ENCODE measurements at places on chromosomes 3 and 15.

DNA sequence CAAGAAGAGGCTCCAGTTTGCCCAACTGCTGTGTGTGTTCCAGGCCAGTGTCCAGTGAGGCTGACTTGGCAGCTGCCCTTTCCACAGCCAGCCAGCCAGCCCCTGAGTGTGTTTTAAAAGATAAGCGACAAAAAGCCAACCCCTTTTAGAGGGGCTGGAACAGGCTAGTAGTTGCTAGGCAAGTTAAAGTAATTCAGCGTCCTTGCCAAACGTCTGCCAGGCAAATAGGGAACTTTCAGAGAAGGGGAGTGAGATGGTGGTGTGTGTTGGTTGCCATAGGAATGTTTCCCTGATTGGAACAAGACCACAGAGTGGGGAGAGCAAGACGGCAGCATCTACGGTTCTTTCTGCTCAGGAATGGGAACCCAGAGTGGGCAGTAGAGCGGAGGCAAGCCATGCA is 86.3 kb downstream of the TMEM108 start:
- DNase-seq = peak; percentile 54

DNA sequence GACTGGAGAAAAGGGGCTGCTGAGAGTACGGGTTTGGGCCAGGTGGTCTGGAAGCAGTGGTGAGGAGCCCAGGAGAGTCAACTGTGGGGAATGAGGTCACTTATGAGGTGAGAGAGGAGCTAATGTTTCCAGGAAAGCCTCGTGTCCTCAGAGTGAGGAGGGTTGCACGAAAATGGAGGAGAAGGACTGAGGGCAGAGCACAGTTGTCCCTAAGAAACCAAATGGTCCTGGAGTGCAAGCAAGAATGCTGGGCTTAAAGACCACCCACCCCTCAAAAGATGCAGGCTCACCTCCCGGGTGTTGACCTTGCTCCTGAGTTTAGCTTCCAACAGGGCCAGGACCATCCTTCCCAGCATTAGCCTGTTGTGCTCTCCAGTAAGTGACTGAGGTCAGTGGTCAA is 133.2 kb downstream of the PDE8A start:
- DNase-seq = no peak

DNA sequence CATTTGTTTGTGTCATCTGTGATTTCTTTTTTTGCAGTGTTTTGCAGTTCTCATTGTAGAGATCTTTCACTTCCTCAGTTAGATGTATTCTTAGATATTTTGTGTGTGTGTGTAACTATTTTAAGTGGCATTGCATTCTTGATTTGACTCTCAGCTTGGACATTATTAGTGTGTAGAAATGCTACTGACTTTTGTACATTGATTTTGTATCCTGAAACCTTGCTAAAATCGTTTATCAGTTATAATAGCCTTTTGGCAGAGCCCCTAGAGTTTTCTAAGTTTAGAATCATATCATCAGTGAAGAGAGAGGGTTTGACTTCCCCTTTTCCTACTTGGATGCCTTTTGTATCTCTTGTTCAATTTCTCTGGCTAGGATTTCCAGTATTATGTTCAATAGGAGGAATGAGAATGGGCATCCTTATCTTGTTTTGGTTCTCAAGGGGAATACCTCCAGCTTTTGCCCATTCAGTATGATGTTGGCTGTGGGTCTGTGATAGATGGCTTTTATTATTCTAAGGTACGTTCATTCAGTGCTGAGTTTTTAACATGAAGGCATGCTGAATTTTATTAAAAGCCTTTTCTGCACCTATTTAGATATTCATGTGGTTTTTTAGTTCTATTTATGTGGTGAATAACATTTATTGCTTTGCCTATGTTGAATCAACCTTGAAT is 211.7 kb downstream of the MBNL1 start:
- DNase-seq = no peak

DNA sequence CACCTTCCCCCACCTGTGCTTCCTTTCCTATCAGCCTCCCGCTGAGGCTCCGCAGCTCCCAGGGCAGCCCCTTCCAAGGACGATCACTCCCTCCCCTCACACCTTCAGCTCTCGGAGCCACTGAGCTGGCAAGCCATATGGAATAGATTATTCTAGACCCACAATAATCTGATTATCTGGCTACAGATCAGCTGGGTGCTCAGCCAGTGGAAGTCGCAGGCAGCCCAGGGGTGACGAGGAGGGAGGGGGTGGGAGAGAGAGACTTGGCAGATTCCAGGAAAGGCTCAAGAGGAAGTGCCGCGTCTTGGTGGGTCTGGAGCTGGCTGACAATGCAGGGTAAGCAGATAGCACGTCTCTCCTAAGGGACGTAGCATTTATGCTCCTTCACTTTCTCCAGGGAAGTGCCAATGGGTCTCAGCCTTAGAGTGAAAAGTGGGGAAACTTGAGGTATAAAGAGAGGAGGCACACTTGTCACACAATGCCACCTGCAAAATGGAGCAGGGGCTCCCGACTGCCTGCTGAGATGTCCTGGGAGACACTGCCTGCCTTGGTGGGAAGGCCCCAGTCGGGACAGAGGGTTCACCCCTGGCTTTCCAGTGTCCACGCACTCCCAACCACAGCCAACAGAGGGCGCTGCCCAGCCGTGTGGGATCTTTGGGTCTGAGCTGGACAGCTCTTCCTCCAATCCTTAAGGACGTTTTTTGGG is 9.4 kb upstream of the MESP1 start:
- peak; percentile 75 for DNase-seq

GRCh38 chr3:41716471-41716870 is 245.4 kb downstream of the ULK4 start:
- DNase-seq = no peak

DNA sequence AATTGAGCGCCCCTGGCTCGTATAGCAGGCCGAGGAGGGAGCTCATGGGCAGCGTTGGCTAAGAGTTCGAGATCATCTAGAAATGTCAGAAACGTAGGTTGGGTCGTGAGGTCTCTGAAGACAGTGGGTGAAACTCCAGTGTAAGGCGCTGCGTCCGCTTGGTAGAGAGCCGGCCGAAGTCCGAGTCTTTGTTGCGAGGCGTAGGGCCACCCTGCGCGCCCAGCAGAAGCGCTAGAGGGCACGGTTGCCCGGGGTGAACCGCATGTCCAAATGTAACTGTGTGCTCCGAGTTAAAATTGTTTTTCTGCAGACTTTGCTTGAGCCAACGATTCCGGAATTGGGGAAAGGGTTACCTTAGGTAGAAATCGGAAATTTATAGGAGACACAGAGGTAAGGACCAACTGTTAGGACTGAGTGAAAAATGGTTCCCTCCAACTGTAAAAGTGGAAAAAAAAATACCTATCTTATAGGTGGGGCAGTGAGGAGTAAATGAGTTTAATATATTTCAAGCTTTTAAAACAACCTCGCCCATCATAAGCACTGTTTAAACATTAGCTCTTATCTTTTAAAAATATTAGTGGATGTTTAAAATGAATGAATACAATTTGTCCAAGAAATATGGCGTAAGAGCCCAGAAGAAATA is 993 bp upstream of the SIAH2 start:
- DNase-seq = peak; percentile 74

DNA sequence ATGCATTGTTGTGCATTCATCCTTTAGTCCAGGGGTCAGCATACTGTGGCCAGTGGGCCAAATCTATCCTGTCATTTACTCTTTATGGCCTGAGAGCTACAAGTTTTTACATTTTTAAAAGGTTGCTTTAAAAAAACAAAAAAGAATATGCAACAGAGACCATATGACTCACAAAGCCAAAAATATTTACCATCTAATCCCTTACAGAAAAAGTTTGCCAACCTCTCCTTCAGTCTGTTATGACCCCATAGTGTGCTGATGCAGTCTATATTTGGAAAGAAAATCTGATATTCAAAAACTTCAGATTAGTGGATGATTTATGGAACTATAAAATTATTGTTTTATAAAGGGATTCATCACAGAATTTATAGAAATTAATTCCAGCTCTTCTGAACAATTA is 237.5 kb upstream of the IL12A start:
- no peak for DNase-seq

GRCh38 chr3:44680921-44681455 is 31.5 kb upstream of the ZNF502 start:
- no peak for DNase-seq

- no peak for DNase-seq
Measured at GRCh38 chr3:69239063-69239462, 116.7 kb upstream of the LMOD3 start.

DNA sequence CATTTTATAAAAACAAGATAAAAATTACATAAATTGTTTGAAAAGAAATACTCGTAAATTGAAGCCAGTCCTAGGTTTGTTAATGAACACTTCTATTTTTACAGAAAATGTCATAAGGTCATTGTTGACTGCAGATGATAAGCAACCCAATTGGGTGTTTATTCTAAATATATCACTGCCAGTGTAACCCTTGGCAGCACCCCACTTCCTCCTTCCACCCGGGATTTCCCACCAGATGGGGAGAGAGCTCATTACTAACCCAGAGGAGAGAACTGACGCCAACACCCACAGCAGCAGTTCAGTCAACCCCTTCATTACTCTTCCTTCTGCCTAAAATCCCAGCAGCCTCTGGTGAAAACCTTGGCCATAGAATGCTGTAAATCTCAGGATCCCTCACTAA is 307.6 kb downstream of the GAP43 start:
- DNase-seq = no peak

- DNase-seq = no peak
Measured at GRCh38 chr3:71395927-71396695, 187.4 kb downstream of the FOXP1 start.

DNA sequence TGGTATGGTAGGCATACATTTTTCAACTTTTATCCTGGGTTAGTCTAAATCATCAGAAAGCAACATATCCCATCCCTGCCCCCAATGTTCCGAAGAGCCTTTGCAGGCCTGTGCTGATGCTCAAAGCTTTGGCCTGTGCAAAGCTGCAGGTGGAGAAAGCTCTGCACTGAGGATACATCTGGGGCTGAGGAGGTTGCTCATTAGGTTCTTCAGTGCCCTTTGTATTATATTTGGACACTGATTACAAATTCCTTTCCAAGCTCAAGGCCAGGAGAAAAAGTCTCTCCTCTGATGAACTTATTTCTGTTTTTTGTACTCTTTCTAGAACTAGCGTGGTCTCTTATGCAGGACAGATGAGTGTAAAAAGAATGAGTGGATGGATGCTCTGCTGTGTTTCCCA is 325.5 kb upstream of the LRRFIP2 start:
- DNase-seq = no peak

GRCh38 chr15:99863550-99864198 is 130.4 kb upstream of the LYSMD4 start:
- DNase-seq = no peak

GRCh38 chr3:112427123-112427522 is 72.1 kb downstream of the BTLA start:
- DNase-seq = no peak

GRCh38 chr3:151800431-151800830 is 13.5 kb upstream of the AADAC start:
- DNase-seq = no peak

GRCh38 chr3:61872077-61872706 is 310.8 kb downstream of the PTPRG start:
- no peak for DNase-seq

GRCh38 chr15:57485869-57486268 is 105.8 kb upstream of the MYZAP start:
- no peak for DNase-seq

DNA sequence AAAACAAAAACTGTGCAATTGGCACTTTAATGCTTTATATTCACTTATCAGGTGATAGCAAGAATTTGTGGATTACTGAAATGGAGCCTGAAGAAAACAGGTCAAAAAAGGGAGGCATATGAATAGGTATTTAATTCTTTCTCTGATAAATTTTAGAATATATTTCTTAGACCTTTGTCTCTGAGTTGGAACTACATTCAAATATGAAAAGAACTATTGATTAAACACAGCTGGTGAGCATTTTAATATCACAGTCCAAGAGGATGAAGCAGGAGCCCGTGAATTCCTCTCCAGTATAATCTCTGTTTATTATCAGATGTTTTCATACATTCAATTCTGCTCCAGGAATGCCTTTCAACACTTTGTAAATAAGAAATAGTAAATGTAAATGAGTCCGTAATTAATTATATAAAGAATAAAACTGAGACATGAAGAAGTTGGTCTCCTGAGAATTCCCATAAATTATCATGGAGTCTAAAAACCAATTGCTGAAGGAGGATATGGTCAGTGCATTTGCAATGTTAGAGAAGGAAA is 86.3 kb upstream of the ARHGEF26 start:
- DNase-seq = no peak

Measured in head of caudate nucleus (tissue), 42 donors.